Thyroid gland (tissue), 4 donors: ENCODE measurements at places on chromosomes 4 and X. TPM values are rescaled to one million over a fixed set of nuclear protein-coding genes. Genes with fewer than 3 reads are reported as not detected.

RS1 gene
- not detected for total RNA-seq

CDKL2 gene
- 19.1 TPM for total RNA-seq

PLP1 gene
- 1.4 TPM for total RNA-seq

FRMPD3 gene
- total RNA-seq: 12.1 TPM

MAGEB2 gene
- not detected for total RNA-seq

CDKL5 gene
- 14.8 TPM for total RNA-seq

SPANXD gene
- not detected for total RNA-seq

TBX22 gene
- 9.8 TPM for total RNA-seq

MBNL3 gene
- total RNA-seq: 11.7 TPM
